Stimulated activated CD8-positive, alpha-beta memory T cell treated with anti-CD3 and anti-CD28 coated beads, Interleukin-4, amount 100 ng/mL, for 4 hours (primary cell): ENCODE measurements at places on chromosomes 3 and 15.

DNA sequence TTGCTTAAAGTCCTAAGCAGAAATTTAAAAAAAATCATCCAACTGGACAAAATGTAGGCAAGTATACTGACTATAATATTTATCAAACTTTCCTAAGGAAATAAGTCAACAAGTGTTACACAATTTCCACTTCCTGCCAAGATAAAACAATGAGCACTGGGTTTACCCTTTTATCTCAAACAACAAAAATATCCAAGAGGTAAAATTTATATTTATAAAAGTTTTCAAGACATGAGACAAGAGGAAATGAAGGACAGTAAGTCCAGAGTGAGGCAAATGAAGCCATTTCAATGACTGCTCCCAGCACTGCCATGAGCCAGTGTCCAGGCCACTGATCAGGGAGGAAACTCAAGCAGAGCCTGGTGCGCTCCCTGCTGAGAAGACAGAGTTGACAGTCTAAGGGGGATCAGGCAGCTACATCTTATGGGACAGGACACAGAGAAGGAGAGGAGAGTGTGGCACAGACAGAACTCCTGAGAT, 439.4 kb downstream of the RAP2B start:
- DNase-seq, result no peak

DNA sequence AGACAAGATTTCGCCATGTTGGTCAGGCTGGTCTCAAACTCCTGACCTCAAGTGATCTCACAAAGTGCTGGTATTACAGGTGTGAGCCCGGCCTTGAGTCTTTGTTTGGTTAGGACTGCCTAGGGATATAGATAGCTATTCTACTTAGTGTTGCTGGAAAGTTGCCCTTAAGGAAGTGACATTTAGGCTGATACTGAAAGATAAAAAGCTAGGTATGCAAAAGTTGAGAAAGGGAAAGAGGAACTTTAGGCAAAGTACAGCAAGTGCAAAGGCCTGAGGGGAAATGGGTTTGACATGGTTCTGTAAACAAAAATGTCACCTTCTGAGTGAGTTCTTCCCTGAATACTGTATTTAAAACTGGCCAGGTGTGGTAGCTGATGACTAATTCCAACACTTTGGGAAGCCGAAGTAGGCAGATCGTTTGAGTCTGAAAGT, 111.5 kb downstream of the ZNF609 start:
- no peak for DNase-seq

DNA sequence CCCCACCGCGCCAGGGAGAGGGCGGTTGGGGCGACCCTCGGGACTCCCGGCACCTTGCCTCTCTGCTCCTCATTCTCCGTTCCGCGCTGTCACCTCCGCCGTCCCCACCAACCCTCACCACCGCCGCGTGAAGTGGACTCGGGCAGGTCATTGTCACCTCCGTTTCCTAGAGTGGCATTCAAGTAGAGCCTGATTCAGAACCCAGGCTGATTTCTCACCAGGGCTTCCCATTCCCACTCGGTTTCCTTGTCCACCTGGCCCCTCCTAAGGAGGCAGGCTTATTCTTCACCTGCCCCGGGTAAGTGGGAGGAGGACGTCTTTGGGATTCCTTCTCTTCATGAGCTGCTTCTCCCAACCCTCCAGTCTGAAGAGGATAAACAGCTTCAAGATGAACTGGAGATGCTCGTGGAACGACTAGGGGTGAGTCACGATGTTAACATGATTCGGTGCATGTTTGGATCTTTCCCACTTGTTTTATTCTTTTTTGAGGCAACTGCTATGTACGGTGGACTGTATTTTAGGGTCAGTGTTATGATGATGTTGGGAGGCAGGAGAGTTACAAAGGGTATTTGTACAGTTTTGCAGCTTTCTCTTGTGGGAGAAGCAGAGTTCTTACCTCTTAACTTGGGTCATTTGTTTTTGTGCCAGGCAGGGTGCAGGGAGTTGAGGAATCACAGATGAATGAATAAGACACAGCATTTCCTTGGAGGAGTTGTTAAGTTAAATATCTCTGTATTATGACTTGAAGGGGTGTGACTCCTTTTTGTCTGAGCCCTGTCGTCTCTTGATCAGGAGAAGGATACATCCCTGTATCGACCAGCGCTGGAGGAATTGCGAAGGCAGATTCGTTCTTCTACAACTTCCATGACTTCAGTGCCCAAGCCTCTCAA, 692 bp downstream of the PSMD2 start:
- DNase-seq, result no peak

GRCh38 chr3:52532517-52532837, 1.2 kb downstream of the NT5DC2 start:
- DNase-seq, result no peak

DNA sequence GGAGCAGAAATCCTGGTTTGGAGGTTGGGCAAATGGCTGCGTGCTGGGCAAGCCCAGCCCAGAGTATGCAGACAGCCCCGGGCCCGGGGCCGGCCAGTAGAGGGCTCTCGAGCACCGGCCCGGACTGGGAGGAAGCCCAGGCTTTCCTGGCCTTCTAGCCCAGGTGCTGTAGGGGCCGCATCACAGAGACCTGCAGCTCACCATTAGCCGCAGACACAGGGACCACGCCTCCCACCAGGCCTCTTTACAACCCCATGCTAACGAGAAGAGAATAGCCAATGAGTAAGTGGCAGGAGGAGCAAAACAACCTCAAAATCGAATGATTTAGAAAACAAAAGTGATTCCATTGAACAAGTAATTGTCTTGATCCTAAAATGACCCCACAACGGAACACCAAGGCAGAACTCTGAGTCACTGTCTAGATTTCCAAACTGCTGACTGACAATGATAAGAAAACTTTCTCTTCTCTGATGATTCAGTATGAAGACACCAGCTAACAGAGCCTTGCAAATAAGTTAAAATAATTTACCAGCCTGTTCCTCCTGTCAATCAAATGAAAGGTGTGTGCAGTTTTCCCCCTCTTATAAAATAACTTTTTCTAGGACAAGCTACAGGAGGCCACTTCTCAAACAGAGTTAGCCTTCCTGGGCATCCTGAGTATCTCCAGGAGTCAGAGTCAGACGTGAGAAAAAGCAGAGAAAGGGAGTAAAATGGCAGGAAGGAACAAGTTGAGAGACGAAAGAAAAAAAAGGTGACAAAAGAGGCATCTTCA, 102.2 kb downstream of the DGKG start:
- peak; percentile 25 for DNase-seq
